Activated CD4-positive, alpha-beta T cell treated with anti-CD3 and anti-CD28 coated beads, Interleukin-2, amount 50 U/mL, for 1 hour (primary cell): ENCODE measurements at places on chromosomes 5 and 9.

DNA sequence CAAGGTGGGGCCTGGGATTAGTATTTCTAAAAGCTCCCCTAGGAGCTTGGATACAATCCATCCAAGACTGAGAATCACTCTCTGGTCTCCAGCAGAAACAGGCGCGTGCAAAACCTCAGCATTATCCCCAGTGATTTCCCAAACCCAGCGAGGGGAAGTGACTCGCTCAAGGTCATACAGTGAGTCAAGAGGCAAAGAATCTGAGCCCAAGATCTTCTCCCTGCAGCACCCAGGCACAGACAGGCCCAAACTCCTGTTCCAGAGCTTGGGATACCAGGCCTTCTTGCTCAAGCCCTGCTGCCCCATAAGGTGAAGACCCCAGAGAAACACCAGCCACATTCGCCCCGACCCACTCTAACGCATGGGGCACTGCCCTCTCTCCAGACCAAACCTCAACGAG, 33.2 kb downstream of the SHB start:
- no peak for DNase-seq

DNA sequence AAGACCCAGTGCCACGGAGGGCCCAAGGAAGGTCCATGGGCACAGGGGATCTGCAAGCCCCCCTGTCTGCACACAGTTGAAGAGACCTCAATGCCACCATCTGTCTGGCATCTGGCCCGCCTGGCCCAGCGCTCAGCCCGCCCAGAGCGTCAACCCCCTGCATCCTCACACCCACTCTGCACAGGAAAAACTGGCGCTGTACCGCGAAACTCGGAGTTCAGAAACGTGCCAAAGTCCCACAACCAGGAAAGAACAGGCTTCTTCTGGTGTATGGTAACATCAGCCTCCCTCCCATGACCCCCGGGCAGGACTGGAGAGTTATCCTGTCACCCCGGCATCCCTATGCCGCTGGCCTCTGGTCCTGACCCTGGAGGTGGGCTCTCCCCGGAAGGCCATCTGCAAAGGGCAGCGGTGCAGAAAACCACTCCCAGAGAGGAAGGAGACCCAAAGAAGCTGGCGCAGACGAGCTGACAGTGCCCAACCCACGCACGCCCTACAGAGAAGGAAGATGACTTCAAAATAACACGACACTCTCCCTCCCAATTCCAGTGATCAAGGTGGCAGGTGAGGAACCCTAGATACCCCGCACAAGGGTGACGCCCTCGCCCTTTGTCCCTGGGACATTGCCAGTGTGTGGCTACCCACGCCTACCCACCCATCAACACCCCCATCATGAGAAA, 18.9 kb downstream of the VAV2 start:
- DNase-seq: no peak

- no peak for DNase-seq
These were observed 172.1 kb upstream of the PPP1R2B start for GRCh38 chr5:156677963-156678362.

- DNase-seq: no peak
These were observed 38.1 kb downstream of the ADAMTS2 start for GRCh38 chr5:179307013-179307800.
